ENCODE measurements at places on chromosomes 12 and 14. TPM values are rescaled to one million over a fixed set of nuclear protein-coding genes. Genes with fewer than 3 reads are reported as not detected.

Gene CMA1
- total RNA-seq = 0.64 TPM

Gene FGD6
- total RNA-seq = 10.8 TPM

Gene SLCO1B1
- 0.08 TPM for total RNA-seq

GRCh38 chr12:50302686-50303085, 19.4 kb upstream of the LIMA1 start:
- no peak for ATAC-seq

GRCh38 chr14:39946807-39947206, 514.6 kb upstream of the FBXO33 start:
- no peak for ATAC-seq
